Substantia nigra (tissue), 51 donors: ENCODE measurements at places on chromosomes 1 and 21.
A peak's percentile ranks its signal among the peaks of the same experiment; 100 is the strongest.

- DNase-seq = no peak
Measured at GRCh38 chr1:34683616-34684015, 71.2 kb upstream of the GJB5 start.

DNA sequence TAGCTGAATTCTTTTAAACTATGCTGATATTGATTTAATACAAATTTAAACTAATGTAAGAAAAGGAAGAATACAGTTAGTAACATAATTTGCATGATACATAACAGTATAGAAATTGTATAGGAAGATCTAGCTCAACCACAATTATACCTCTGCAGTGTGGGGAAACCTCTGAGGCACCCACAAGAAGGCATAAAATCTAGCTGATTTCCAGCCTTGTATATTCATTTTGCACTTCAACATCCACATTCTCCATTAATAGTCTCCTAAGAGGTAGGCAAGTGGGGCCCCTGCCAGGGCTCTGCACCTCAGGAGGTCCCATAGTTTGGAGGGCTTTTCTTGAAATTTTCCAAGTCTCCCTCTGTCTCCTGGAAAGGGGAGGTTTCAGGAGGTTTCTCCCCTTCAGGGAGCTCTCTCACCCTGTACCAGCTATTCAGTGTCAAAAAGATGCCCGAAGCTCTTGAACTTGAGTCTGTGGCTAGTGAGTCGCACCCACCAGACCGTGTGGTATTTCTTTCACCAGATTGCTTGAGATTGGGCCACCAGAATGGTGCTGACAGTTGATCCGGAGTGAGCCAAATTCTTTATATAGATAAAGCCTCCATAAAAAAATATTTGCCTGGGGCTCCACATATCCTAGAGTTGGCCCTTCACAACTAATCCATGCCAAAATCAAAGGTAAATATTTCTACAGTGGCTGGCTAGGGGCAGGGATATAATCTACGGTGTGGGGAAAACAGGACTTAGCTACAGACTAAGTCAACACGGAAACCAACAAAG lies 108.2 kb downstream of the TIAM1 start:
- no peak for DNase-seq

GRCh38 chr1:85047472-85048295 lies 616 bp downstream of the MCOLN3 start:
- DNase-seq = no peak

DNA sequence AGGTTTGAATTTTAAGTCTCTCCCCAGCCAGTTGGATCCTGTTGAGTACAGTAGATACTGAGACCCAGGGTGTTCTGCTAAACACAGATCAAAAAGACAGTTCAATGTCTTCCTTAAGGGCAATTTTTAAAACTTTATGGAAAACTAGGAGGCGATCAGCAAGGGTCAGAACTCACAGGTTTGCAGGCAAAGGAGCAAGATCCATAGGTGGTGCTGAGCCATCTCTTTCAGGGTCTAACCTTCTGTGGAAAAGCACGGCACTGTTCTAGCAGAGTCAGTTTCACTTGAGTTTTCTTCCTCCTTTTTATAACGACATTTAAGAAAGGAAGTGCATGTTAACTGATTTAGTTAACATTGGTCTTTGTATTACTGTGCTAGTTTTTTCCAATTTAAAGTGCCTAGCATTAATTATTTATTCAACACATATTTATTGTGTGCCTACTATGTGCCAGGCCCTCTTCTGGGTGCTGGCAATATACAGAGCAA lies at the start of gene CD84:
Gene CD84 (minus strand): TSS at position 281 of the 486 bp plus-strand sequence. CDS start 59 bp downstream, at position 222.
- DNase-seq = no peak

DNA sequence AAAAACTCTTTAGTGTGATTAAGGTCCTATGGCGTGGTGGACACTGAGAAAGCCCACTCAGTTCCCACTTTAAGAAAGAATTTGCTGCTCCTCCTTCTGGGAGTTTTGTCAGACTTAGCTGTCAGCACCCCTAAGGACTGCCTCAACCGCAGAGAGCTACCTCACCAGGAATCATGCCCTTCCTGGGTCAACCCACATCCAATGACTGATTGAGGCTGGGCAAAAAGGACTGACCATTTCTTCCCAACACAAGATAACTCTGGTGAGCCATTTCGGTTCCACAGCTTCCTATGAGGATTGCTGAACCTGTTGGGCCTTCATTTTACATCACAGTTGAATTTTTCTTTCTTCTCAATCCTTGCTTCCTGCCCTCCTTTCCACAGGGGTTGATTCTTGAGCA lies 197.9 kb downstream of the NCAM2 start:
- DNase-seq = no peak

DNA sequence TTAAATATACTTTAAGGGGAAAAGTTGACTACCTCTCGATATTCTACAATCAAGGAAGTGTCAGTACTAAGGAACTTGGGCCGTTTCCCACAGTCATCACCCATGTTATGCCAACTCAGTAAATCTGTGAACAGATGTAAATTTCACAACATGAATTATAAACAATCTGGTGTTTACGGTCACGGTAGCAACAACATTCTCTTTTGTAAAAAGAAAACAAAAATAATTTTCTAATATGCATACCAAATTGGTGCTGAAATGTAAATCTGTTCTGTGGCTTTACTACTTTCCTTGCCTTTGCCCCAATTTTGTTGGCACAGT lies 1.2 kb downstream of the SH3GLB1 start:
- no peak for DNase-seq

DNA sequence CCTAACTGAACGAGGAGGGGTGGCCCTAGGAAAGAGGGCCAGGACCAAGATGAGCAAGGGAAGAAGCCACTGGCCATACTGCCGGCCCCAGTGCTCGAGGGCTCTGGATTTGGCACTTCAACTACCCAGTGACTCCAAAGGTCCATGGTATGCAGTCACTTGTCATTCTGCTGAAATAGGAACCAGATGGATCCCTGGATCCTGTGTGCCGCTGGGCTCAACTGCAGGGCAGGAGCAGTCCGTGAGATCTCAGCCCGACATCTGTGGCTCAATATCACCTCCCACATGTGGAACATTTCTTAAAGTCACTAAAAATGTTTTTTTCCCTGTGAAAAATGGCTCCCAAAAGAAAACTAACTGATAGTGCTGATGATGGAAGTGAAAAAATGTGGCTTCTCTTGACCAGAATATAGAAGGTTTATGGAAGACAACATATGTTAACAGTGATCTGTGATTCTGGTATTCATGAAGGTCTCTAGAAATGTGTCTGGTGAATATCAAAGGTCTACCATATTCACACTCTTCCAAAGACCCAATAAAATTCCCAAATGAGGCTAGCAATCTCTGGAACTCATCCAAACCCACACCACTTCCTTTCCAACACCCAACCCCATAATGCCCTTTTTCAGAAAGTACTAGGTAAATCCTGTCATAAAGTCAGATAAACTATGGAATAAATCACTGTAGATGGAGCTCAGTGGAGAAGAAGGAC lies 24.1 kb downstream of the PAFAH2 start:
- DNase-seq = no peak

- DNase-seq = no peak
Measured at GRCh38 chr1:197145446-197146024, 934 bp downstream of the ASPM start.

- no peak for DNase-seq
Measured at GRCh38 chr1:24047110-24047477, 64.8 kb downstream of the MYOM3 start.

- DNase-seq = no peak
Measured at GRCh38 chr1:22860883-22861385, 111.7 kb downstream of the LACTBL1 start.

- no peak for DNase-seq
Measured at GRCh38 chr1:9321480-9321849, 28.8 kb downstream of the SPSB1 start.

- DNase-seq = peak; percentile 85
Measured at GRCh38 chr21:33117101-33117888, 47.4 kb downstream of the OLIG1 start.

- DNase-seq = no peak
Measured at GRCh38 chr1:199002661-199003060, 363.8 kb downstream of the PTPRC start.

GRCh38 chr1:23202263-23202749 lies 15.0 kb downstream of the HTR1D start:
- no peak for DNase-seq

DNA sequence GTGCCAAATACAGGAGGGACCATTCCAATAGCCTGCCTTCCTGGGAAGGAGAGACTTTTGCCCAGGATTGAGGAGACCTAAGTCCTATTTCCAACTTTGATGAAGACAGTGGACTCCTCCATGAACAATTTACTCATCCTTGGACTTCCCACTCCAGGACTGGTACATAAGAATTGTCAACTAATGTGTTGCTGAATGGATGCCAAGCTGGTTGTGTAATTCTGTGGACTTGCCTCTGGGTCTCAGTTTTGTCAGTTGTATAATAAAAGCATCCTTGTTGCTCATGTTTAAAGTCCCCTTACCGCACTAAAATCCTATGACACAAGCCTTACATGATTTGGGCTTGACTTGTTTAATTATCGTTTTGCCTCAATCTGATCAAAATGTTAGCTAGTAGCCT lies 13.2 kb upstream of the ZP4 start:
- DNase-seq = no peak

- DNase-seq = no peak
Measured at GRCh38 chr1:41479000-41479807, 5.3 kb downstream of the EDN2 start.

- DNase-seq = no peak
Measured at GRCh38 chr1:41242342-41243078, 404 bp upstream of the SCMH1 start.

DNA sequence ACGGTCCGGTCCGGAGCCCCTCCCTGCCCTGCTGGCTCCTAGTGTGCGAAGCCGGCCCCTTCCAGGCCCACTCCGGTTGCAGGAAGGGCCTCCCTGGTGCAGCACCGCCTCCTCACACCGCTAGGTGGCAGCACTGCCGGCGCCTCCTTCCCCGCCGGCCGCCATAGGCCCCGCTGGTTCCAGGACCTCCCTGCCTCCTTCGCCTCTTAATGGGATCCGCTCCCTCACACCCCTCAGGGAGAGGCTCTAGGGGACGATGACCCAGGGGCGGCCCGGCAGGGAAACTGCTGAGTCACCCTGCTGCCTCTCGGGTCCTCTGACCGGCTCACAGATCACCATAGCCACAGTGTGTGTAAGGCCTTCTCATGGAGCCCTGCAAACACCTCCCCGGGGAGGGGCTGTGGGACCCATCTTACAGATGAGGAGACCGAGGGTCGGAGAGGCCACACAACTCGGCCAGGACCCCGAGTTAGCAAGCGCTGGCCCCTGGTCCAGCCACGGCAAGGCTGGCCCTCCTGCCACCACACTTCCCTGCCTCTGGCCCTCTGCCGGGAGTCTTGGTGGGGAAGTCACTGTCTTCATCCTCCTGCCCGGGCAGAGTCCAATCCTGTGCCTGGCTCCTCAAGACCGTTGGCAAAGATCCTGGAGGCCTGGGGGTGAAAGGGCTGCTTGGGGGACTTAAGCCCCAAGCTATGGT lies 1.6 kb upstream of the AJAP1 start:
- DNase-seq = peak; percentile 18

GRCh38 chr1:156130578-156130942 lies 16.0 kb downstream of the LMNA start:
- no peak for DNase-seq

DNA sequence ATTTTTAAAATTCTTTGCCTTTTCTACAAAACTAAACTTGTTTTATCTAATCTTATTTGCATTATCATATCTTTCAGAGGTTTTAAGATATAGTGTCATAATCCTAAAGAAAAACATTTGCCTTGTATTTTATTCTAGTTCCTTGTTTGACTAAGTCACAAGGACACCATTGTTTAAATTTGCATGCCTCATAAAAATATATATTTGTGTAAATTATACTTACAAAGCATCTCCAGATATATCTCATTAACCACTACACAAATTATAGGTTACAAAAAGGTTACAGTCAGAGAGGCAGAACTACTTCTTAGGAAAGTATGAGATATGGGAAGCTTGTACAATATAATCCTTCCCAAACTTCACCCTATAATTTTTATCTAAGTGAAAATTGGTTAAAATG lies 4.2 kb upstream of the RGS13 start:
- no peak for DNase-seq

DNA sequence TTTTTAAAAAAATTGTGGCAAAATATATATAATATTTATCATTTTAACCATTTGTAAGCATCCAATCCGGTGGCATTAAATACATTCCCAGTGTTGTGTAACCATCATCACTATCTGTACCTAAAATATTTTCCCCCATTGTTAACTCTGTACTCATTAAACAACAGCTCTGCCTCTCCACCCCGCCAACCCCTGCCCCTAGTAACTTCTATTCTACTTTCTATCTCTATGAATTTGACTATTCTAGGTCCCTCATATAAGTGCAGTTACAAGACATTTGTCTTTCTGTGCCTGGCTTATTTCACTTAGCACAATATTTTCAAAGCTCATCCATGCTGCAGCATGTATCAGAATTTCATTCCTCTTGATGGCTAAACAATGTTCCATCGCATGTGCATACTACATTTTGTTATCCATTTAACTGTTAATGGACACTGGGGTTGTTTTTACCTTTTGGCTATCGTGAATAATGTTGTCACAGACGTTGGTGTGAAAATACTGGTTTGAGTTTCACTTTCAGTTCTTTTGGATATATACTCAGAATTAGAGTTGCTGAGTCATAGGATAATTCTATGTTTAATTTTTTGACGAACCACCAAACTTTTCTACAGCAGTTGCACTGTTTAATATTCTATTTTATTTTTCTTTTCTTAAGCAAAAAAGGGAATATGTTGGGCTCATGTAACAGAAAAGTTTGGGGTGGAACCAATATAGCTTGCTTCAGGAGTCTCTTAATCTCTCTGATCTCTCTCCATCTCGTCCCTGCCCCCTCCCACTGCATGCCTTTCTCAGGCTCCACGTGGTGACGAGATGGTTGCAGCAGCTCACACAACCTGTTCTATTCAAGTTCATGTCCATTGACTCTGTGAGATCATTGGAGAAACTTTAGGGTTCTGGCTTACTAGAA lies 25.2 kb upstream of the RCAN1 start:
- no peak for DNase-seq

- DNase-seq = no peak
Measured at GRCh38 chr1:206782448-206782847, 10.2 kb upstream of the IL10 start.

DNA sequence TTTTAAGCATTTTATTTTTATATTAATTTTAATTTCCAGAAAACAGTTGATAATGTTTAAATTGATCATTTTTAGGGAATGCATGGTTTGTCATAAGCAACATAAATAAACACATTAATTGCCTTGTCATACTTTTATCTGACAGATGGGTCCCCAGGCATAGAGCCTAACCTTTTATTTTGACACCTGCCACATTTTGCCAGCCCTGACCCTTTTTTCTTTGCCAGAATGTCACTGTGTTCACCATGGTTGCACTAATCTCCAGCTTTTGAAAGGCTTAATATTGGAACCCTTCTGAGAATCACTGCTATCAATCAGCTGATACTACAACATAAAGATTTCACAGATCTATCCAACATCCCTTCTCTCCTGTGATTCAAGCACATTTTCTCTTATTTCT lies 56.0 kb upstream of the DPYD start:
- no peak for DNase-seq

- DNase-seq = no peak
Measured at GRCh38 chr1:159091607-159092031, 15.1 kb upstream of the AIM2 start.

GRCh38 chr1:14112613-14113012 lies 412.6 kb downstream of the PRDM2 start:
- DNase-seq = no peak

- DNase-seq = no peak
Measured at GRCh38 chr1:163914785-163915413, 593.1 kb downstream of the NUF2 start.

GRCh38 chr1:44591381-44591780 lies 82.9 kb downstream of the TMEM53 start:
- no peak for DNase-seq
